ENCODE measurements at places on chromosomes 1 and 21.

- DNase-seq, result no peak
Measured at GRCh38 chr1:28776341-28776740, 35.6 kb upstream of the OPRD1 start.

GRCh38 chr1:19338323-19338762 lies 26.2 kb downstream of the SLC66A1 start:
- no peak for DNase-seq

- no peak for DNase-seq
Measured at GRCh38 chr1:57026624-57027354, 61.0 kb upstream of the C8B start.

DNA sequence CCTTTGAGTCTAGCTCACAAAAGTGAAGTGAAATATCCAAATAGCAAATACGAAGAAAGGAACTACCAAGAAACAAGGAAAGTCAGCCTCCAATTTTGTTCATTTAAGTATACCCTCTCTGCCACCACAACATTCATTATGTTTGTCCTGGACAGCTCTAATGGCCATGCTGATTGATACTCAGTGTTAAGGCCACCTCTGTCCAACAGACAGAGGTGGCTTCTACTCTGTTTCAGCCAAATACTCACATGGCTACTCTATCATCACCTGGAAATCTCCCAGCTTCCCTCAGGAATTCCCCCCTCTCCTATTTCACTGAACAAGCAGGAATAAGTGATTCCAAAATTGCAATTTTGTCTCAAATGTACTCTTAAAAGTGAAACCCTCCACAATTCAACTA lies 10.7 kb downstream of the APP start:
- DNase-seq, result no peak

DNA sequence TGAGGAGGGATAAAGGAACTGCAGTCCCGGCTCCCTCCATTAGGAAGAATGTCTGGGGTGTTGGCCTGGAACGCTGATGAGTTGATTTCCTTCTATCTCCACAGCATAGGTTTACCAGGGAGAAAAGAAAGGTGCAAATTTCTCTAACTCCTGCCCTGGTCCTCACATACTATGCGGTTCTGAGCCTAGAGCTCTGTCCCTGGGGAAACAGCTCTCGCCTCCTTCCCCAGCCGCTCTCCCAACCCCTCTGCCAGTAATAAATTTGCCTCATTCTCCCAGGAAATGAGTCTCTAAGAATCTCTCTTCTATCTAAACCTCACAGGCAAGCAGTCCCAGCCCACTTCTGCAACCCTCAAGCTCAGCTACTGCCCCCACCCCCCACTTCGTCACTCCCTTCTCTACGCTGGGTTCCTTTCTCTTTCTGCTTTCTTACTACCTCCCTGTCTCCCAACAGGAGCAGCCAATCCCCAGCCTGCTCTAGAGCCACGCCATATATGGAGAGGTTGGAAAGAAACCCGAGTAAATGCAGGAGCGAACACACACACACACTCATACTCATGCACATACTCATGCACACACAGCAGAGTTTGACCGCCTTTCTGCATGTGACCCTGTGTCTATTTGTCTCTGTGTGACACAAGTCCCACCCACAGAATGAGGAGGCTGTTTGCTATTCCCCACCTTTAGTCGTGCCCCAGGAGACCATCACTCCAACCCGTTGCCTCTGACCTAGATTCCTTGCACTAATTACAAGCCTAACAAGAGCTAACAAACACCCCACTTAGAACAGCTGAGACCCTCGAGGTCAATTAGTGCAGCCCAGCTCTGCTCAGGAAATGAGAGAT lies 13.4 kb downstream of the PLEKHO1 start:
- DNase-seq, result peak; percentile 99

- DNase-seq, result no peak
Measured at GRCh38 chr1:192201303-192201702, 43.0 kb downstream of the RGS18 start.

- DNase-seq, result no peak
Measured at GRCh38 chr1:84611796-84612195, 37.6 kb upstream of the CTBS start.

- DNase-seq, result peak; percentile 81
Measured at GRCh38 chr1:16960560-16961296, 19.7 kb downstream of the MFAP2 start.

- DNase-seq, result no peak
Measured at GRCh38 chr1:42551590-42551989, 88.5 kb downstream of the CCDC30 start.

DNA sequence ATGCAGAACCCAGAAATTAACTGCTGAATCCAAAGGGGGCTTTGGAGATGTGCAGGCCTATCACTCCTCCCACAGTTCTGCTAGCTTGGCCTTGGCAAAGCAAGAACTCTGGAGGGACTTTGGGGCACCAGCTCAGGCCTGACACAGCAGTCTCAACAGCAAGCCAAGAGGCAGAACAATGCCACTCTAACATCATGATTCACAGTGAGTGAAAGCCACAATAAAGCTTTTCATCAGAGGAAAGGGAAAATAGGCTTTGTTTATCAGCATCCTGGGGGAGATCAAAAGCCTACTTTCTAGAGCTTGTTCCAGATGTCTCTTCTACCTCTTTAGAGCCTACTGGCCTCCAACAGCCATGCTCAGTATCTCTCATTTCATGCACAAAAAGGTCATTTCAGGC lies 283.4 kb downstream of the KCNH1 start:
- no peak for DNase-seq

DNA sequence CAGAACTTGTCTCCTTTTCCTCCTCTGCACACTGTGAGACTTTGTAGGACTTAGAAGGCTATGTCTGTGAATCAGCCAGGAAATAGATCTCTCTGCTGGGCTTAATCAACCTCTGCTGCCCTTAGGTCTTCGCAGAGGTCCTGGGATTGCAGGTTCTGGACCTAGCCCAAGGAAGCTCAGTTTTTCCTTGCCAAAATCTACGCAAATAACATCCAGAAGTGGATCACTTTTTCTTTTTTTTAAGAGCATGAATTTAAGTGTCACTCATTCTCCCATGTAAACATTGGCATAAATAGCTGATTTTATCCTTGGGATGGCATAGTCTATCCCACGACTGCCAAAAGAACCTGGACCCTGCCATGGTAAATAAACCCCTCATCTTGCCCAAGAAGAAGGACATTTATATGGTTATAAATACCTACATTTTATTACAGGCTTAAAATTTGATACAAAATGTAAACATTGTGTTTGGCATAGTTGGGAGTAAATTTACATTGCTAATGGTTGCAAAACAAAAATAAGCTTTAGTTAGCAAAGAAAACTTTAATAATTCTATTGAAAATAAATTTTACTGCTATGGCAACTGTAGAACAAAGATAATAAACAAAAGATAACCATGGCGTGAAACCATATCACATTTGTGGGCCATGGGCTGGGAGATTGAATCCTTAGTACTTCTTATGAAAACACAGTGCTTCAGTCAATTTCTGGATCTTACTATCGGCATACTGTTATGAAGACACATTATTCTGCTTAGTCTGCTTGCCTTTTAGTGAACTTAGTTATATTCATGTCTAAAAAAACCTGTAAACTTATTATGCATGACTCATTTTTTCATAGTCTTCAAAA lies 24.5 kb upstream of the DISC1 start:
- no peak for DNase-seq

- DNase-seq, result no peak
Measured at GRCh38 chr1:154912755-154913154, 23.8 kb downstream of the PMVK start.

DNA sequence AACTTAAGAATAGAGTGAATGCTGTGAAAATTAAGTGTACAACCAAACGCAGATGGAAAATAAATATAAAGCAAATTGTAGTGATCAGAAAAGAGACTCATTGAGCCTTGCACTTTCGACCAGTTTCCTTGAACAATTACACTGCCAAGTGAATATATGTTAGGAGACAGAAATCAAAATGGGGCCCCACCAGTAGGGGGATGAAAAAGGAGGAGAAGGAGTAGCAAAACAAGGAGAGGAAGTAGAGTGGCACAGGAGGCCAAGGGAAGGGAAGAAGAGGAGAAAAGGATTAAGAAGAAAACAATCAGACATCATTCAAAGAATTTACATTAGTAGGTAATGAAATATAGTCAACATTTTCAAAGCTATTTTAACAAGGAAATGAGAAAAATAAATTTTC lies 1770.6 kb downstream of the PLA2G4A start:
- no peak for DNase-seq

DNA sequence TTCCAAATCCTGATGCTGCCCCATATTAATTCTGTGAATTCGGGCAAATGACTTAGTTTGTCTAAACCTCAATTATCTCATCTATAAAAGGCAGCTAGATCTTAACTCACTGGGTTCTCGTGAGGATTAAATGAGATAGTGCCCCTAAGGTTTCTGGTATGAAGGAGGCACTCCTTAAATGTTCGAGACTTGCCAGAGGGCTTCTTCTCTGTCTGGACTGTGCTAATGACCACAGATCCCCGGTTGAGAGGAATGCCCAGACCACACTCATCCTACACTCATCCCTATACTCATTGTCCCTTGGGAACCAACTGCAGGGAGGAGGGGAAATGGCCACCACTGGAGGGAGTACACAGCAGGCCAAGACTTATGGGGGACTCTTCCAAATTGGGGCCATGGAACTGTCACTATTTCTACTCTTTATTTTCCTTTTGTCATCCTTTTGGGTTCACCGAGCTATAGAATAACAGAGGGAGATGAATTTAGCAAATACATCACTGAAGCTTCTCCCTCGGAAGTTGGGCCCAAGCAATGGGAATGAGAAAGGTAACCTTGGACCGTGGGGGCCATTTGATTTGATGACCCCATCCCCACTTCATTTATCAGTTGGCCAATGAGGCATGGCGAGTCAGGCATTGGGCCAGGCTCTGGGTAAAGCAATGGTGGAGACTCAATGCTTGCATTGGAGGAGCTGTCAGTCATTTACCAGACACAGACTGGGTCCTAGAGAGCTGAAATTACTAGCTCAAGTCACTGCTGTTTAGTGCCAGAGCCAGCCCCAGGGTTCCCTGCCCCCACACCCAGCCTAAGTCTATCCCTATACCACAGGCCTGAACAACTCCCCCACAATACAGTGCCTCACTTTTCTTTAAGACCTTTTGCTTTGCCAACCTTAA lies 5.1 kb downstream of the ATF3 start:
- no peak for DNase-seq

DNA sequence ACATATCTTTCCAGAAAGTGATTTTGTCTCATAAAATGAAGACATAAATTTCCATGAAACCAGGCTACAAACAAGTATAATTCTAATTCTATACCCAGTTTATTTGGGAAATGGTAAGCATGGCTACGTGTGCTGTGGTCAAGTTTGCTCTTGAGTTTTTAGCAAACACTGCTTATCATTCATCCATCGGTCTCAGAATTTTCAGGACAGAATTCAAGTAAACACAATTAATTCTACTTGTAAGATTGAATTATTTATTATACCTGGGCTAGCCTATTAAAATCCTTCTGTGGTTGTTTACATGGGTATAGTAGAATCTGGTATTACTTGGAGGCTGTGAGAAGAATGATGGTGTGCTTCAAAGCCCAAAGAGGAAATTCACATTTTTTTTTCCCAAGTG lies 68.3 kb downstream of the CHIA start:
- DNase-seq, result no peak

GRCh38 chr1:116661633-116662032 lies 5.9 kb downstream of the IGSF3 start:
- no peak for DNase-seq

DNA sequence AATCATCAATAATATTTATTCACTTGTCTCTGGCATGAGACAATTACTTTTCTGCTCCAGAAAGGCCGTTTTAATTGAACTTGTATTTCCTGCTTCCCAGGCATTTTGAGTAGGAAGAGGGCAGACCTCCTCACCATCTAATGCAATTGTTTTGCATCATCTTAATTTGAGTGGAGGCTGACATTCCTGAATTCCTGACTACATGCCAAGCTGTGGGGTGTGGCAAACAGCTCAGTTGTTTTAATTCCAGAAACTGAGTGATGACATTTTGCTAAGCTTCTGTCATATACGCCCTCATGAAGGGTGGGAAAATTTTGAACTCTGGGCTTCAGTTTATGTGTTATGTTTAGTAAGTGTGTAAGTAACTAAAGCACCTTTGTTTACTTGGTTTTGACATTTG lies 125.4 kb upstream of the USP25 start:
- DNase-seq, result no peak

- no peak for DNase-seq
Measured at GRCh38 chr1:208347191-208347590, 103.0 kb upstream of the PLXNA2 start.

DNA sequence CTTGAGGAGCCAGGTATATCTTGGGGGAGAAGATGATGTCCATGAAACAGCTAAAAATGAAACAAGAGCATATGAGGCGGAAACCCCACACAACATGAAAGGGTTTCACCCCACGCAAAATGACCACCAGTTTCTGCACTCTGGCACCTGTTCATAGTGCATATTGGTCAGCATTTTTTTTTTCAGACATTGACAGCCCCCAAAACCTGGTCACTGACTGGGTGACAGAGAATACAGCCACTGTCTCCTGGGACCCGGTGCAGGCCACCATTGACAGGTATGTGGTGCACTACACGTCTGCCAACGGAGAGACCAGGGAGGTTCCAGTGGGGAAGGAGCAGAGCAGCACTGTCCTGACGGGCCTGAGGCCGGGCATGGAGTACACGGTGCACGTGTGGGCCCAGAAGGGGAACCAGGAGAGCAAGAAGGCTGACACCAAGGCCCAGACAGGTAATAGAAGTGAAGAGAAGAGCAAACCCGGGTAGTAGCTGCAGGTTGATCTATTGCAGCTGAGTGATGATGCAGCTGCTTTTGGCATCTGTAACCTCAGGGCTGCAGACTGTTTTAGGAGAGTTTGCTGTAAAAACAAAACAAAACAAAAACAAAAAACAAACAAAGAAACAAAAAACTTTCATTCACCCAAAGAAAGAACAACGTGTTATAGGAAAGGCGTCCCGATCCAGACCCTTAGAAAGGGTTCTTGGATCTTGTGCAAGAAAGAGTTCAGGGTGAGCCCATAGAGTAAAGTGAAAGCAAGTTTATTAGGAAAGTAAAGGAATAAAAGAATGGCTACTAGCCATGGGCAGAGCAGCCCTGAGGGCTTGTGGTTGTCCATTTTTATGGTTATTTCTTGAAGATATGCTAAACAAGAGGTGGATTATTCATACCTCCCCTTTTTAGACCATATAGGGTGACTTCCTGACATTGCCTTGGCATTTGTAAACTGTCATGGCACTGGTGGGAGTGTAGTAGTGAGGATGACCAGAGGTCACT lies 51.0 kb downstream of the TNN start:
- DNase-seq, result no peak

DNA sequence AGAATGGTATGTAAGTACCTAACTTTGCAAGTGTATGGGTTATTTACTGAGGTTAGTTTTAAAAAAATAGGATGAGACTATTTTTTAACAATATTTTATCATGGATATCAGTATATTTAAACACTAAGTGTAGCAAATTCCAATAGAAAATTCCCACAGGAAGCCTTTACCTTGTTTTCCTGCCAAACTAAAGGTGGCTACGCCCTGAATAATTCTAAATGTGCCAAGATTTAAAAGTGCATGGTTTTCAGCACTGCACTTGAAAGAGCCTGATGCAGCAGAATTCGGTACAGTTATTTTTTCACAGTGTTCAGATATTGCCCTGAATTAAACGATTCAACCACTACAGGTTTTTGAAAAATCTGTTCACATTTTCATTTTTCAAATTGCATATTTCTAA lies 1622.8 kb upstream of the B3GALT2 start:
- no peak for DNase-seq

- no peak for DNase-seq
Measured at GRCh38 chr1:54569339-54569738, 21.3 kb downstream of the ACOT11 start.
